ENCODE measurements at places on chromosomes 2 and 18.

- no peak for DNase-seq
These were observed 103.5 kb downstream of the LBH start for GRCh38 chr2:30334762-30335363.

DNA sequence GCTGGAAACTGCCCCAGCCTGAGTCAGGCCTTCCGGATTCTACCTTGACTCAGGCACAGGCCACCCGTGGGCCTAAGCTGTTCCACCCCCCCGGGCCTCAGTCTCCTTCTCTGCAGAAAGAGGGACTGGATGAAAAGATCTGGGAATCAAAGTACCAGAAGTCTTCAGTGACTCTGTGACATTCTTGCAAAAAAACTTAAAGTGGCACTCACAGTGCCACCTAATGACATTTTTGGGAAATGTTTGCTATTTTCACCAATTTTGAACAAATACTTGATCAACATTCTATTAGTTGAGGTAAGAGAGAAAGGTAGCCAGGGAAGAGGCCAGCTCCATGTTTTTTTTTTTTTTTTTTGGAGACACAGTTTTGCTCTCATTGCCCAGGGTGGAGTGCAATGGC lies 48.3 kb upstream of the ACAA2 start:
- DNase-seq, result no peak

DNA sequence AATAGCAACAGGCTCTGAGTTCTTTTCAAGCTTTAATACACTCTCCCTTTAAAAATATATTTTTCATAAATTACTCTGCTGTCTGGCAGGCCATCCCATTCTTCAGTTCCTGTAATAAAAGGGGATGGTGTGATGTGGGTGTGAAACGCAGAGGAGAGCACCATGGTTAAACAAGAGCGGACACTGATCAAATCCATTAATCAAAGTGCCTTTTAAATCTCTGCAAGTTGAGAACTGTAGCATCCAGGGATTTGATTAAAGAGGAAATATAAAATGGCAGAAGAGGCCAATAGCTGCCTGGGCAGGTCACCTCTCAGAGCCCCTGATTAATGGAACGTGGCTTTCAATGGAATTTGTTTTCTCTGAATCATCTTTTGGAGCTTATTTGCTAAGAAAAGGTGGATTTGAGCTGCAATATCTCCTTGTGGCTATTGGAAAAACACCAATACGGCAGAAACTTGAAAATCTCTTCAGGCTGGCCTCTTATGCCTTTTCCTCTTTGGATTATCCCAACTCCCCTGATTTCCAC lies 96.9 kb downstream of the ACTR3 start:
- no peak for DNase-seq

- DNase-seq, result no peak
These were observed 237.1 kb downstream of the BCL2 start for GRCh38 chr18:63082366-63083019.

- DNase-seq, result no peak
These were observed 86.6 kb downstream of the MYCN start for GRCh38 chr2:16026816-16027501.
